ENCODE measurements at places on chromosomes 7 and 10.

DNA sequence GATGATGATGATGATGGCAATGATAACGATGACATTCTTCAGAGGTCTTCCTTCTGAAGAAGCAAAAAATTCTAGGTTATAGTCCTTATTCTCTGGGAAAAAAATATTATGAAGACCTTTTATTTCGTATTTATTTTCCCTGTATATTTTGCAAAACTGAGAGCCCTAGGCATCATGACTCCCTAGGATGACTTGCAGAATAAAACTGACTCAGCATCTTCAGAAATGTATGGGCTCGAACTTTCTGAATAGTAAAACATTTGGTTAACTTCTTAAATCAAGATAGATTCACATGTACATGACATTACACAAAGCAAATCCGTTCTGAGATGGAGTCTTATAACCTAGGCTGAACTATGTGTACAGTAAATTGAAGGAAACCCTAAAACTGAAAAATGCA lies 29.4 kb downstream of the DKK1 start:
- no peak for DNase-seq

DNA sequence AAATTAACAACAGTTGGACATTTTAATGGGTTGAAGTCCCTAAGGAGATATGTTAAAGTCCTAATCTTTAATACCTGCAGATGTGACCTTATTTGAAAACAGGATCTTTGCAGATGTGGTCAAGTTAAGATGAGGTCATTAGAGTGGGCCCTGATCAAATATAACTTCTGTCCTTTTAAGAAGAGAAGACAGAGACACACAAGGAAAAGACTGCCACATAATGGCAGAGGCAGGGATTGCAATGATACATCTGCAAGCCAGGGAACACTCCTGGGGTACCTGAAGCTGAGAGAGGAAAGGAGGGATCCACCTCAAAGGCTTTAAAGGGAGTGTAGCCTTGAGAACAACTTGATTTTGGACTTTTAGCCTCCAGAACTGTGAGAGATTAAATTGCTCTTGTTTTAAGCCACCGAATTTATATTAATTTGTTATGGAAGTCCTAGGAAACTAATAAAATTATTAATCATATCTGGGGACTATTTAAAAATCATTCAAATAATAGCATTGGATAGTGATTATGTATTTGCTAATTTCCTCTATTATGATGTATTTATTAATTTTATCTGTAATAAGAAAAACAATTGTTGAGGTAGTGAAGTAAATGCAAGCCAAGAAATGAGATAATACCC lies 700.0 kb upstream of the PCDH15 start:
- DNase-seq: no peak

DNA sequence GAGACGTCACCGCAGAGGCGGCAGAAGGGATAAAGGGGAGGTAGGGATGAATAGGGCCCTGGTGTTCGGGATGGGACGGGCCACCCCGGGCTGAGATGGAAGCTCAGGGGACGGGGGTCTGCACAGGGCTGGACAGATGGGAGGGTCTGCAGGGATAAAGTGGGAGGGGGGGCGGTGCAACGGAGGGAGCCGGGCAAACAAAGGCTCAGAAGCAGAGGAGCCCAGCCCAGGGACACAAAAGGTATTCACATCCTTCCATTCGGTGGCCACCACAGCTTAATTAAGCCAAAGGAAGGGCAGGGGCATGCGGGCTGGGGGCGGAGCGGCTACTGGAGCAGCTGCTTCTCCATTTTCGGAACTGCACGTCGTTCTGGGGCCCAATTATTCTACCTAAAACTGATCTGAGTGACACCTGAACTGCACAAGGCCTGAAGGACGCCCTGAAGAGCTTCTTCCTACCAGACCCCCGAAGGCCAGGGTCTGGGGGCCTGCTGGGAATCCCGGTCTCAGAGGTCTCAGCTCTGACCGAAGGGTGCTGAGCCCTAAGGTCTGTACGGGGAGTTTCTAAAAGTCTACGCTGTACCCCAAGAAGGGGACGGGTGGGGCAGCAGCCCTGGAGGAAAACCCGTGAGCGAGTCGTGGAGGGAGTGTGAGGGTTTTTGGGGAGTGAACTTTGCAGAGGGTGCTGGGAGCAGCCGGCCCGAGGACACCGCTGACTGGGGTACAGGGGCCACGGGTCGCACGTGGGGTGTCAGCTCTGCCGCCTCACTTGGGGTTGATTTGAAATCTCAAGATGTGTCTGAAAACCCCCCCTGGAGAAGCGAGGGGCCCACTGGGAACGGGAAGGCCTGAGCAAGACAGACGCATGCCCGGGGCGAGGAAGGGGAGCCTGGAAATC lies 334.8 kb downstream of the DNAJB6 start:
- DNase-seq: peak; percentile 85

GRCh38 chr10:51544933-51545332 lies 154.5 kb downstream of the CSTF2T start:
- no peak for DNase-seq

- DNase-seq: no peak
Measured at GRCh38 chr7:7761340-7761973, 43.0 kb upstream of the RPA3 start.

DNA sequence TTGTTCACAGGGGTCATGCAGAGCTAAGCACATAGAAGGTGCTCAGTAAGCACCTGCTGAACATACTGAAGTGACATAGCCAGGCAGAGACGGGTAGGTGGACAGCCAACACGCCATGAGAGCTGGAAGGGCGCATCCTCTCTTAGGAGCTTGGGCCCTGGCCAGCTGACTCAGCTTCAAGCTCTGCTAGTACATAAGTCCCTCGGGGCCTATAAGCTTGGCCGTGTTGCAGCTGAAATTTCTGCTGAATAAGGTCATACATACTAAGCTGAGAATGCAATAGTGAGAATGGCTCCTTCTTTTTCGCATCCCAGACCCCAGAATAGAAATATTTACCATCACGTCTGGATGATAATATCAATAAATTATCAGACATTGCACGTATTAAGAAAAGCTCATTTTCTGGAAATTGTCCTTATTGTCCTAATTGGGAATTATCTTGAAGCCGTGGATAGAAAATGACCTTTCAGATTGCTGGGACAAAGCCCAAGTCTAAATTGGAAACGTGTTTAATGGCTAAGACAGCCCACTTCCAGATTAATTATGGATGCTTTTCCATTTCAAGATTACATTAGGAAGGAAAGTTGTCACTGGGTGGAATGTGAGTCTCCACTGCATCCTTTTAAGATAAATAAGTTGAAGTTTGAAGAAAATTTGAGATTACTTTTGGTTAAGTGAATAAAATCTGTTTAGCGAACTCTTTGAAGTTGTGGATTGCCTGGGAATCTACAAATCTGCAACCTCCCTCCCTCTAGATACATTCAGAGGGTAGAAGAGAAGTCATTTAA lies 287.1 kb upstream of the C7orf33 start:
- DNase-seq: no peak

DNA sequence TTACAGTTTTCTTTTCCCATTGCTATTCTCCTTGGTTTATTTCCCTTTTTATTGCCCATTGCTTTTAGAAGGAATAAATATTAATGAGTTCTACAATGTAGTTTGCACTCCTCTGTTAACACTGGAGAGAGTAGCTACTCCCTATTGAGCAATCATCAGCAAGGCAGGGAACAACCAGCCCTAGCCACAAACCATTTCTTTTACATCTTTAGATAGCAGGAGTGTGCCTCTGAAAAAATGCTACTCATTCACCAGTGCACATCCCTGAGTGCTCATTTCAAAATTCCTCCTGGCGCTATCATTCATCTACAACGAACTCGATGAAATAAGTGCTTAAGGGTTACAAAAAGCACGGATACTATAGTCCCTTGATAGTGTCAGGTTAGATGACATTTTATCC lies 252.9 kb downstream of the THSD7A start:
- DNase-seq: no peak

DNA sequence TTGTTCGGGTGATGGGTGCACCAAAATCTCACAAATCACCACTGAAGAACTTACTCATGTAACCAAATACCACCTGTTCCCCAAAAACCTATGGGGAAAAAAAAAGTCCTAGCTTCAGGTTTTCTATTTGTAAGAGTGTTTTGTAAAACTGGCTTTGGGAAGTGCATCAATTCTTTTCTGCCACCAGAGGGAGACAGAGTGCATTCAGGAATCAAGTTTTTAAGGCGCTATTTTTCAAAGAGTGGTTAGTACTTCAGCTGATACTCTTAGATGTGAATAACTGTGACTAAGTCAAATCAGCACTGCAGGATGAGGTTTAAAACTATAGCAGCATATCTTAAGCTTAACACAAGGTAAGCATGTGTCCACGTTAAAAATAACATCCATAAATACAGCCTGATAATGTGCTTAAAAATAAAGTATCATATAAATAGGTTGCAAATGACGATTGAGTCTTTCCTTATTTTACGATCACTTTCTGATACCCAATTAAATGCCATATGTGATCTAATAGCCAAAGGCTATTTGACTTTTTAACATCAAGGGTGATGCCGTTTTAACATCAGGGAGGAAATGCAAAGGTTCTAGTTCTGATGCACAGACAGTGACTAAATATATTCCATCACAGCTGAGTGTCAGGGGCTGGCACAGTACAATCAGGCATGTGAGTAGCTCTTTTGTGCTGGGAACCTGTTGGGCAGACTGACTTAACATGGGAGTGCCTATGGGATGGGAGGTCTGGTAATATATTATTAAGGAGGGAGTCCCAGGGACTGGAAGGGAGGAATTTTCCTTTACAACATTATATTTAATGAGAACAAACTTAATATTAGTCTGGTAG lies 10.6 kb upstream of the LYZL2 start:
- DNase-seq: no peak

DNA sequence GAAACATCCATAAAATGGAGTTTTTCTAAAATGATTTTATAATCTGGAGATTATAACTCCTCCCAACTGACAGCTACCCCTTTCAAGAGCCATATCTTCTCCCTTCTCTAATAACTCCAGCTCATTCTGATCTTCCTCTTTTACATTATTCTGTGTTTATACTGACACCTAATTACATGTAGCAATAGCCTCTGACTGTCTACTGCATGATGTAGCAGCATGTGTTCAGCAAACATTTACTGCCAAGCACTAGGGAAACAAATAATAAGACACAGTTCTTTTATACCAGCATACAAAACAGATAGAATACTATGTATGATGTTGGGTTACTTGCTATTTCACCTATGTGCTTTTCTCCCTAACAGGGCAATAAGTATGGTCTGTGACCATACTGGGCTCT lies 20.7 kb downstream of the RBM28 start:
- no peak for DNase-seq

GRCh38 chr7:107610323-107610722 lies 30.3 kb downstream of the BCAP29 start:
- DNase-seq: no peak

DNA sequence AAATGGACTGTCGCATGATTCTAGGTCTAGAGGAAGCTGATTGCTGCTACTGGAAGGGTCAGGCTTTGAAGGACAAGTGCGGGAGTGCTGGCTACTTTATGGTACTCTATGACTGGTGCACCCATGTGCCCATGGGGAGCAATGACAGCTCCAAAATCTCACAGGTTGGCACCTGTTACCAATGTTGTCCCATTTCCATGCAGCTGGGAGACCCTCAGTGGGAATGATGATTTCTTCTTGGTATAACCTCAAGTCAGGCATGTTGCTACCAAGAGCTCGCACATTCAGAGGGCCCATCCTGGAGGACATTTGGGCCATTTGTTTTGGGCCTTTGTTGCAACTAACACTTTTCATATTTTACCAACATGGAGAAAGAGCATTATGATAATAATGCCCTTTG lies 174.4 kb downstream of the PRKCQ start:
- DNase-seq: no peak

- DNase-seq: no peak
Measured at GRCh38 chr10:34859170-34859569, 44.1 kb upstream of the PARD3 start.

DNA sequence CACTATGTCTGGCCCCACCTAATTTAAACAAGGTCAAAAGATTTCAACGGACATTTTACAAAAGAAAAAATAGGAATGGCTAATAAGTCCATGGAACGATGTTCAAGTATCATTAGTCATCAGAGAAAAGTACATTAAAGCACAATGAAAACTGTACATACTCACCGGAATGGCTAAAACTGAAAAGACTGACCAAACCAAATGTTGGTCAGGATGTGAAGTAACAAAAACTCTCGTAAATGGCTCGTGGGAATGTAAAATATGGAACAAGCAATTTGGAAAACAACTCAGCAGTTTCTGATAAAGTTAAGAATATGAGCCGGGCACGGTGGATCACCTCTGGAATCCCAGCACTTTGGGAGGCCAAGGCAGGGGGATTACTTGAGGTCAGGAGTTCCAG lies 65.7 kb upstream of the PARD3 start:
- DNase-seq: no peak

DNA sequence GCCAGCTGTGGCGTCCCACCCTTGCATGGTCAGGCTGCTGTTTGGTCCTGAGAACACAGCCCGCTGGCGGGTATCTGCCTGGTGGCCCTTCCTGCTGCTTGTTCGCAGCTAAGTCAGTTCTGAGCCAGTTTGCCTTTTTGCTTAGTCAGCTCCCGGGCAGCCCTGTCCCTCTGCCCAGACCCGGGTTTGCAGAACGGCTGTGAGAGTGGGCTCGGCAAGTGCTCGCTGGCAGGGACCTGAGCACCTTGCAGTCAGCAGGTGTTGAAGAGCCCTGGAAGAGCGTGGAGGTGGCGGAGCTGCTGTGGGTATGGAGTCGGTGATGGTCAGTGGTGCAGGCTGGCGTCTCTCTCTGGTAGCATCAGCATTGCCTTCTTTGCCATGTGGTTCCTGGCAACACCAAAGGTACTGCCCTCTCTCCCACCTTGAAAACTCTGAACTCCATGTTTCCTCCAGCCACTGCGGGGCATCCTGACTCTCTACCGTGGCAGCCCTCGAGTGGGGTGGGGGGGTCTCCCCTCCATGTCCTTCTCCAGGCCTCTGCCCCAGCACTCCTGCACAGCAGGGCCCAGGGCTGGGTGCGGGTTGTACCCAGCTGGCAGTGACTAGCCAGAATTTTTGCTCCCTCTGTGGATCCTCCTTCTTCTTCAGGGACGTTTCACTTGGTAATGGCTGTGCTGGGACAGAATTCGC lies 4.6 kb downstream of the INPP5A start:
- no peak for DNase-seq

GRCh38 chr10:31912289-31912688 lies 16.3 kb downstream of the ARHGAP12 start:
- DNase-seq: no peak

GRCh38 chr10:94489976-94490788 lies 55.4 kb upstream of the HELLS start:
- DNase-seq: no peak
